ENCODE measurements at places on chromosomes 3 and 15. TPM values are rescaled to one million over a fixed set of nuclear protein-coding genes. Genes with fewer than 3 reads are reported as not detected.
A peak's percentile ranks its signal among the peaks of the same experiment; 100 is the strongest.

GRCh38 chr15:74203914-74204431, 1.4 kb upstream of the STRA6 start:
- peak; percentile 88 for DNase-seq

DNA sequence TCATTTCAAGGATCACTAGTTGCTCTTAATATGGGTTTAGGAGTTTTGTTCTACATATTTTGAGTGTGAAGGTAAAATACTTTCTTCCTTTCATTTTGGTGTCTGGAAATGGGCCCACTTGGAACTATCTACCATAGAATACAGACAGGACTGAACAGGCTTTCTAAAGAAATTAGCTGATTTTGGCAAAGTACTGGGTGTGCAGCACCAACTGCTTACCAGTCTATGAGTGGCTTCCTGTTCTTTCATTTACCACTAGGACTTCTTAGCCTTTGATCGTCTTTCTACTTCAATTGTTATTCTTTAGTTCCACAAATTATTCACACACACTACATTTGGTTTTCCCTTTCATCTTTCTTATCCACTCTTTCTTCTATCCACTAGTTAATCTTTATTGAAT, 1196.3 kb downstream of the ROBO1 start:
- no peak for DNase-seq

GRCh38 chr3:174767853-174768382, 91.2 kb upstream of the NAALADL2 start:
- no peak for DNase-seq

DNA sequence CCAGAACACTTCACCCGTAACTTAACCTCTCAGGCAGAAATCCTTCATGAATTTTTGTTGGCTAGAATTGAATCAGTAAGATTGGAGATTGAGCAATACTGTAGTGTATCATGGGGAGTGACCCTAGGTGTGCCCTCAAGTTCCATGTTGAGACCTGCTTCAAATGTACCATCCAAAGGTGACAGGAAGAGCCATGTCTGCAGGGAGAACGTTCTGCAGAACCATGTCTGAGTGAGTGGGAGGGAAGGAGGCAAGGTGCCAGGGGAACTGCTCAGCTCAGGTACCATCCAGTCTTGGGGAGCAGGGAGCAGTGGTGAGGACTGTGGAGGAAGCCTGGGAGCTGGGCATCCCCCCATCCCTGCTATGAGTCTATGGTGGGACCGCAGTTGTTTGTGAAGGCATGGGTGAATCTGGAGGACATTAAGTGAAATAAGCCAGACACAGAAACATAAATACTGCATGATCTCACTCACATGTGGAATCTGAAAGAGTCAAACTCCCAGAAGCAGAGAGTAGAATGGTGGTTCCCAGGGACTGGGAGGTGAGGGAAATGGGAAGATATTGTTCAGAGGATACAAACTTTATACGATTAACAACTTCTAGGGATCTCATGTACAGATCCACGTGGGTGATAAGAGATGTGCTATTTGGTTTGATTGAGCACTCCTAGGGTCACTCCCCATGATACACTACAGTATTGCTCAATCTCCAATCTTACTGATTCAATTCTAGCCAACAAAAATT, 23.3 kb downstream of the CFAP161 start:
- DNase-seq = no peak

DNA sequence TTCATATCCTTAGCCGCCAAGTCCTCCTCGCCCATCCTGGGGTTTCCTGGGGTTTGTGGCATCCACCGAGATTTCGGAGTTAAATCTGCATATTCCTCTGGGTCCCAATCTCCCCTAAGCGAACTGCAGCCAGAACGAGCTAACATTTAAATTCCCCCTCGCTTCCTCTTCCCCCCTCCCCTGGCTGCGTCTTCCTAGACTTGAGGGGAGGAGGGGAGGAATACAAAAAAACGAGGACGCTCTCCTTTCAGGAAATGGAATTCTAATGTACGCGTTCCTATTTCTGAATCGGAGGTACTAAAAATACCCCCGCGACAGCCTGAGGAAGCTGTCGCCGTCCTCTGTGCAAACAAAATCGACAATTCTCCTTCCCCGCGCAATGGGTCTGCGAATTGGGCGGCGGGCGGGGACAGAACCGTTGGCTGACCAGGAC, 5.6 kb downstream of the FEZF2 start:
- peak; percentile 63 for DNase-seq

- no peak for DNase-seq
Measured at GRCh38 chr15:98286831-98287230, 326.3 kb downstream of the ARRDC4 start.

DNA sequence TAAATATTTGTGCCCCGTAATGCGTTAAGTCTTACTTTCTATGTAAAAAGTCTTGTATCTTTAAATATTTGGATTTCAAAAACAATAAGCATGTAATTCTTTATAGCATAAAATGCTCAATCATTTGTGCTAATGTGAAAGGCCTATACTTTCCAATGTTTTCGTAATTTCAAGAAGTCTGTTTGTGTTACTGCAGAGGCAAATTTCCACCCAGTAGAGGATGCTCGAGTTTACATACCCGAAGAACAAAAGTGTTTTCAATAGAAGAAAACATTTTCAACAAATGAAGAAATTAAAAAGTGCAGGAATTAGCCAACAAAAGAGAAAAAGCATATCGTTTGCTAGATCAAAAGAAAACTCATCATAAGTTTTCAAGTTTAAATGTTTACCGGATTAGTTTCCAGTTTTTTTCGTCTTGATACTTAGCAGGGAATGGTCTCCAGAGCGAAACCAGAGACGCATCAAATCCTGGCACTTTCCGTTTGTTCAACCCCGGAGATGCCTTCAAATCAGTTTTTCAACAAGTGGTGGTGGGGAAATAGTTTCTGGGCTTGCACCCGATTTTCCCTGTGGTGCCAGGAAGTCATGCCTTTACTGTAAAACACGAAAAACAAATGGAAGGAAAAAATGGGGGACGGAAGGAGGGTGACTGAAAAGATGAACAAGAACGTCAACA, 1.0 kb downstream of the CGGBP1 start:
- no peak for DNase-seq

DNA sequence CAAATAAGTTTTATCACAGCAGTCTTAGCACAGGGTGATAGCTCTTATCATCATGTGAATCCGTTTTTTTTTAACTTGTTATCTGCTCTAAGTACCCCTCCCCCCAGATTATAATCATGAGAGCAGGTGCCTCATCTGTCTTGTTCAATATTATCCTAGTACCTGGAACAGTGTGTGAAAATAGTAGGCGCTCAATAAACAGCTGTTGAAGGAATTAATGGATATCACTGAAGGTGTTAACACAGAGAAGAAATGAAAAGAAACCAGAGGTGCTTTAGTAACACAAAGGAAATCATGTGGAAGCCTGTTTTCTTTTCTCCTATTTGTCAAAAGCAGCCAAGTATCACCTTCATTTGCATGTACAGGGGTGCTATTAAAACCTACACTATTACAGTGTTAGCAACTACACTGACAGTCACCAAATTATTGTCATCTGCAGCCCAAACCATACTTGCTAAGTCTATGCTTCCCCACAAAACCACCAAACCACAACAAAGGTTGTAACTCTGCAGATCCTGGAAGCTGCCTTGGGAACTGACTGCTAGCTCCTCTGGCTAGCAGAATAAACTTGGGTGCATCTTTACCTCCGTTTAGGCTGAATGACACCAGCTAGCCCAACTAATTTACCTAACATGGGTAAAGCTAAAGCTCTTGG, 2.9 kb downstream of the XPC start:
- DNase-seq = no peak

GRCh38 chr3:55521064-55521737, 34.1 kb upstream of the WNT5A start:
- no peak for DNase-seq

- no peak for DNase-seq
Measured at GRCh38 chr15:84590406-84590805, 10.4 kb upstream of the ZSCAN2 start.

DNA sequence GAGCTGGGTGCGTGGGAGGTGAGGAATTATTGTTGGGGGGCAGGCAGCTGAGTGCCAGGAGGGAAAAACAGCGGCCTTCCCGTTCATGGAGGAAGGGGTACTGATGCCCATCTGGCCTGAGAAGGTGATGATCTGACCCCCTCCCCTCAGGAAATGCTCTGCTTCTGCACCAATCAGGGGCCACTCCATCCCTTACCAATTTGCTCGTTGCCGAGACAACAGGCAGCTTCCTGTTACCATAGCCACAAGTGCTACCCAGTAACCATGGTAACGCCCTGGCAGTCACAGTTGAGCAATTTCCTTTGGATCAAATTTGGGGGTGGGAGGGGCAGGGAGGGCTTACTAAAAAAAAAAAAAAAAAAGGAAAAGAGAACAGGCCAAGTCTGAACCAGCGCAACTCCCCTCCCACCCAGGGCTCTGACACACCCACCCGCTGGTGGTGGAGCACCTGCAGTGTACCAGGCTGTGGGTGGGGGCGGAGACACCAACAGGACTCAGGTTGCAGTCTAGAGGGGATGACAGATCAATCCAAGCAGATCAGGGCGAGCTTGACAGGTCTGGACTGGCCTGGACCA, 13.7 kb downstream of the CELF6 start:
- DNase-seq = peak; percentile 76

DNA sequence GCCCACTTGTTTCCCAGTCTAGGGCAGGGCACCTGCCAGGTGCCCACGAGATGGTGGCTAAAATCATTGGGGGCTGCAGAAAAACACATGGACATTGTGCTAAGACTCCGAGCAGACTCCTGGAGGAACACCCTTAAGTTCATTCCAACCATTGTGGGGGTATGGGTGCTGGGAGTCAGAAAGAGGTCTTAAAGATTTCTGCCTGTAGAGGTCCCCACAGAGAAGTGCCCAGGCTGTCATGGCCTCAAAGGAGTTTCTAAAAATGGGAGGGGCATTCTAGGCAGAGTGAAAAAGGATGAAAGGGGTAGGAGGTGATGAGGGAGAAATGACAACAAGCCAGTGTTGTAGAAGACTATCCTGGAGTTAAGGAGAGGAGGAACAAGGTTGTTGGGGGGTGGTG, 17.1 kb downstream of the RBP1 start:
- peak; percentile 57 for DNase-seq

DNA sequence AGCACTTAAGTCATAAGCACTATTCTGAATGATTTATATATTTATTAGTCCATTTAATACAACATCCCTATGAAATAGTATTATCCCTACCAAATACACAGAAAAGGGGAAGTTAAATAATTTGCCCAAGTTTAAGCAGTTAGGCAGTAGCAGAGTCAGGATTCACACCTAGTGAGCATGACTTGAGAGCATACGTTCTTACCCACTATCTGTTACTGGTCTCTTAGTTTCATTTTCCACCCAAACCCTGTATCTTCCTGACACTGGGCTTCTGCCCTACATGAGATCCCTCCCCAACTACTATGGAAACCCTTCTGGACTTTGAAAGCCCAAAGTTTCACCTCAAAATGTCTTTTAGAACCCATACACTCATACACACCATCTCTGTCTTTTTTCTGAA, 4.4 kb upstream of the ATOSA start:
- no peak for DNase-seq

DNA sequence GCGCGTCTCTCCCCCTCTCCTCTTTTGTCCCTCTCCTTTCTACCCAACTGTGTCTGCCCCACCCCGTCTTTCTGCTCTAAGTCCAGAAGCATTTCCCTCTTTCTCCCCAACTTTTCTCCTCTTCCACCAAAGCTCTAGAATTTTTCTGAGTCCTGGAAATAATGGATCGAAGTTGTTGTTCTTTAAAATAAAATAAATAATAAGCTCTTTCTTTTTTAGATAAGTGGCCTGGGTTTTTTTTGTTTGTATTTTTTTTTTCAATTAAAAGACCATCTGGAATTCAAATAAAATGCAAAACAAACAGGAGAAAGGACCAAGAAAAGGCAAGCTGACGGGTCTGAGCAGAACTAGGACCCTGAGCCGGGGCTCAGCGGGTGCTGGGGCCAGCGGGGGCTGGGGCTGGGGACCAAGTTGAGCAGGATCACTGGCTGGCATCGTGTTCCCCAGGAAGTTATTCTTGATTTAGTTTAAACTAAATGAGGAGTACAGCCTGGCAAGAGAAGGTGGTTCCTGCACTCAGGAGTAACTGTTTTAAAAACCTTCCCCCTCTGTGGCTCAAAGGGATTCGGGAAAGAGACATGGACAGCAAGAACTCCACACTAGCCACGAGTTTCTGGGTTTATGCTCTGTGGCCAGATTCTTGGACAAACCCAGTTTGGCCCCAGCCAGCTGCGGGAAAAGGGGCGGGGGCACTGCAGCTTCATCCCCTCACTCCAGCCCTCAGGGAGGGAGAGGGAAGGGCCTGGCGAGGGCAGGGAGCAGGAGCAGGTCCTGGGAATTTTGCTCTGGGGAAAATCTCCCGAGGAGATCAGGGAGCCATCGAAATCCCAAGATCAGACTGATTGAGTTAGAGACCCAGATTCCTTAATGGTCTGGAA, 8.4 kb downstream of the GATA2 start:
- peak; percentile 85 for DNase-seq

DNA sequence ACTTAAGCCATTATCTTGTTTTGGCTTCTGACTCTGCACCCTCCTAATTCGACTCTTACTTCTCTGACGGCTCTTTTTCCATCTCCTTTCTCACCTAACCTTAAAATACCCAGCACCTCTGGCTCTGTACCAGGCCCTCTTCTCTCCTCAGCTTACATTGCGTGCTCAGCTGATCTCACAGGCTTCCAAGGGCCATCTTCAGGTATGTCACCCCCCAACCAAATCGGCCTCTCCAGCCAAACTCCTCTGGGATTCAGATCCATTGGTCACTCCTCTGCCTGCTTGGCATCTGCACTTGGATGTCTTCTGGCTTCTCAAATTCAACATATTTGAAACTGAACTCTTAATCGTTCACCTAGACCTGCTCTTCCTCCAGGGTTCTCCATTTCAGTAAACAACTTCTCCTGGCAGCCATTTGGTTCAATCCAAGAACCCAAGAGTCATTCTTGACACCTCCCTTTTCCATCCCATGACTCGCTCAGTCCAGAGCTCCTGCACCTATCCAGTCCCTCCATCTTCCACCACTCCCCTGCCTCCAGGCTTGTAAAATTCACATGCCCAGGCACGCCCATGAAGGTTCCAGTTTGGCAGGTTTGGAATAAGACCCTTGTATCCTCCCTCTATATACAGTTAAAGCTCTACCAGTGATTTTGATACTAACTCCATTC, 35.2 kb upstream of the SLC41A3 start:
- no peak for DNase-seq

GRCh38 chr15:66885281-66885915, 180.0 kb upstream of the SMAD3 start:
- no peak for DNase-seq

DNA sequence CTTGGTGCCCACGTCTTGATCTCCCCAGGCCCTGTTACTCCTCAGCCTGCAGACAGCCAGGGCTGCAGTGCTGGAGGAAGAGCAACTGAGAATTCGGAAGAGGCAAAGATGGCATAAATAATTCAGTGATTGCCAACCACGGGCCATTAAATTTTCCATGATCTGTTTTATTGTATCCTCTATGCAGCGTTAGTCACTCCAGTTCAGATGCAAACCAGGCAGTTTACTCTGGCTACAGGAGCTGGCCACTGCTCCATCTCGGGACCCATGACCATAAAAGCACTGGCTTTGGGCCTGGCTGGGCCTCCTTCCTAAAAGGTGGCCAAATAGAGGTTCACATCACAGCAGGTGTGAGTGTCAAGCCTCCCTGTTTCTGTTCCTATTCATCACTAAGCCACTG, 137.6 kb upstream of the TLE3 start:
- DNase-seq = no peak

GRCh38 chr3:30260762-30261161, 345.6 kb upstream of the TGFBR2 start:
- no peak for DNase-seq

Gene CHST14
- total RNA-seq = 11.7 TPM

Gene TRIM42
- not detected for total RNA-seq

Gene KNL1
- 33.9 TPM for total RNA-seq

Gene TMEM45A
- 4.8 TPM for total RNA-seq

Gene DNAH12
- not detected for total RNA-seq

Gene ECE2
- total RNA-seq = not detected
